ENCODE measurements at places on chromosomes 4 and X.

DNA sequence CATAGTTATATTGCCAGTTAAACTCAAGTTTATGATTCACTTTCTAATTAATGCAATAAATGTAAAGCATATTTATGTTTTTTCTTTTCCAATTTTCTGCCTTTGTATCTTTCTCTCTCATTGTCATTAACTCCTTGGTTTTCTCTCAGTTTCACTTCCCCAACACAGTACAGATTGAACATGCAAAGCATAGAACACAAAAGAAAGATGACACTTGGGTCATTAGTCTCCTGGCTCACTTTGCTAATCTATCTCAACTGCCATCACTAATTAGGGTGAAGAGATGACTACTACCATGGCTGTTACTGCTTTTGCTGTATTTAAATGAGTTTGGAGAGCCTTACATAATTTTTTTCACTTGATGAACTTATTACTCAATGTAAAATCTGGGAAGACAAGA, 12.3 kb upstream of the NAA11 start:
- no peak for DNase-seq

DNA sequence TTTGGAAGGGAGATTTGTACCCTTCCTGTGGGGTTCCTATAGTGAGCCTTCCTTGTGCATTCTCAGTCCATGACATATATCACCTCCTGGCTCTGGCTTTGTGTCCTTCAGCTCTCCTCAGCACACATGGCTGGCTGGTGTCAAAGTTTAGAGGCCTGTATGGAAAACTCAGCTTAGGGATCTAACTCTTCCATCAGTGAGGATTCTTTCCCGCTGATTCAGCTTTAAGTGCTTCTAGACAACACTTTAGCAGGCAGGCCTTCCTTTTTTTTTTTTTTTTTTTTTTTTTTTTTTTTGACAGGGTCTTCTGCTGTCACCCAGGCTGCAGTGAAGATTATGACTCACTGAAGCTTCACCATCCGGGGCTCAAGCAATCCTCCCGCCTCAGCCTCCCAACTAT, 84.2 kb downstream of the NPNT start:
- no peak for DNase-seq

- DNase-seq = no peak
Observed at GRCh38 chr4:68499021-68499420, 51.8 kb downstream of the TMPRSS11E start.

- DNase-seq = no peak
Observed at GRCh38 chr4:87232216-87232615, 11.8 kb upstream of the KLHL8 start.

- DNase-seq = no peak
Observed at GRCh38 chrX:132409780-132410556, 78.9 kb downstream of the MBNL3 start.

DNA sequence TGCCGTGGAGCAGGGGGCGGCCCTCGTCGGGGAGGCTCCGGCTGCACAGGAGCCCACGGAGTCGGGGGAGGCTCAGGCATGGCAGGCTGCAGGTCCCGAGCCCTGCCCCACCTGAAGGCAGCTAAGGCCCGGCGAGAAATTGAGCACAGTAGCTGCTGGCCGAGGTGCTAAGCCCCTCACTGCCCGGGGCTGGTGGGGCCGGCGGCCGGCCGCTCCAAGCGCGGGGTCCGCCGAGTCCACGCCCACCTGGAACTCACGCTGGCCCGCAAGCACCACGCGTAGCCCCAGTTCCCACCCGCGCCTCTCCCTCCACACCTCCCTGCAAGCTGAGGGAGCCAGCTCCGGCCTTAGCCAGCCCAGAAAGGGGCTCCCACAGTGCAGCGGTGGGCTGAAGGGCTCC, 589.4 kb downstream of the PPP4R3C start:
- DNase-seq = no peak

GRCh38 chr4:8710416-8710815, 117.9 kb downstream of the CPZ start:
- no peak for DNase-seq

DNA sequence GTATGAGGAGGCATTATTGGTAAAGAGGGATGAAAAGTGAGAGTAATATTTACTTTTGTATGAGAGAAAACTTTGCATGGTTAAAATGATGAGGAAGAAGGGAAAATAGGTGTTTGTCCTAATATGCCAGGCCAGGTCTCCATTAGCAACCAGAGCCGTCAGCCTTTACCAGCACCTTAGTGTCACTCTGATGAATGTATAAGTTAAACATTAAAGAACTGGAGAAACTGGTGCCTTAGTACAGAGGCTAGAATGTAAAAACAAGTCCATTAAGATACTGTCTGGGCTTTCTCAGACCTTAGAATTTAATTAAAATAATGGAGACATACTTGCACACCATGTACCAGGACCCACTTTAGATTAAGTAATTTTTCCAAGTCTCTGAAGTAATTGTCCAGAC, 222.3 kb downstream of the FAM47A start:
- DNase-seq = no peak

DNA sequence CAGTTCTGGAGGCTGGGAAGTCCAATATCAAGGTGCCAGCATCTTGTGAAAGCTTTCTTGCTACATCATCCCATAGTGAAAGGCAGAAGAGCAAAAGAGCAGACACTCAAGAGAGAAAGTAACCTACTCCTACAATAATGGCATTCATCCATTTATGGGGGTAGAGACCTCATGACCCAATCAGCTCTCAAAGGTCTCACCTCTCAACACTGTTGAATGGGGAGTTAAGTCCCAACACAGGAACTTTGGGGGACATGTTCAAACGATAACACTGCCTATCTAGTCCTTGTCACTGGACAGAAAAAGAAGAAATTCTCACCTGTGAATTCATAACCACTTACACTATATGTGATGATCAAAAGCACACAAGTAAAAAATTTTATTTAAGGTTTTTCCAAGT, 6.6 kb upstream of the NFKB1 start:
- DNase-seq = no peak

DNA sequence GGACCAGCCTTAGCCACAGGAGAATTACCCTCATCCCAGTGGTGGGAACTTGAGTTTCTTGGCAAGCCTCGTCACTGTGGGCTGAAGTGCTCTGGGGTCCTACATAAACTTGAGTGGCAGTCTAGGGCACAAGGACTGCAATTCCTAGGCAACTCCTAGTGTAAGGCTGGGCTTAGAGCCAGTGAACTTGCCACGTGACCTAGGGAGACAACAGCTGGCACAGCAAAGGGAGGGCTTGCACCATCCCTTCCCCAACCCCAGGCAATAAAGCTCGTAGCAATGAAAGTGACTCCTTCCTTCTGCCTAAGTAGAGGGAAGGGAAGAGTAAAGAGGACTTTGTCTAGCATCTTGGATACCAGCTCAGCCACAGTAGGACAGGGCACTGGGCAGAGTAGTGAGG, 81.8 kb downstream of the TEX11 start:
- DNase-seq = no peak

GRCh38 chr4:109065006-109065405, 237.5 kb downstream of the COL25A1 start:
- no peak for DNase-seq

DNA sequence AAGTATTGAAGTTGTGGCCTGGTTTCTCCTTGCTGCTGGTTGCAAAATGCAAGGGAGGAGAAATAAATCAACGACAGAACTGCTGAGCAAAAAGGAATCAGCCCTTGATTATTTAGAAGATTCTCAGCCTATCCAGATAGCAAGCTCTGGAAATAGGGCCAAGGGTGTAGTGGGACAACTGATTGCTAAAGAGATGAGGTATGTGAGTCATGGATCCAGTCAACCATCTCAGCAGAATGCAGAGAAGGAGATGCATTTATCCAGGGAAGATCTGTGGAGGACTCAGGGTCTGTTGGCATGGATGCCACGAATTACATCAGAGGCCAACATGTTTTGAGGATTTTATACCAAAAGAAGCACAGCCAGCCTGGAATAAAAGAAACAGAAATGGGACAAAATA, 36.7 kb downstream of the FOXR2 start:
- no peak for DNase-seq

GRCh38 chr4:135238940-135239339, 1037.4 kb upstream of the PABPC4L start:
- DNase-seq = no peak

DNA sequence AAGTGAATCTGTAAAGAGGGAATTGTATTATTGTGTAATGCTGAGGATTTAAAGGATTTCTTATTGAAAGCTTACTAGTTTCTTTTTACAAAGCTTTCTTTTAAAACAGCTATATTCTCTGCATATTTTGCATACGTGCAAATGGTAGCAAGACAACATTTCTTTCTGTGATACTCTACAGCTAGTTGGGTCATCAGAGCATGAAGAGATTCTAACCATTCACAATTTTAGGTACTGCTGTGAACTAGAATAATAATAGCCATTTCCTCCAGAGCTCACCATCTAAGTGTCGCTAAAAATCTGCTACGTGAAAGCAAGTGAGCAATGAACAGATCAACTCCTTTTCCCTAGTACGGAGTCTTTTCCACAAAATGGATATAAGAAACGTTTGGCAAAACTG, 37.3 kb downstream of the ARHGAP6 start:
- DNase-seq = no peak

GRCh38 chr4:45647823-45648222, 476.0 kb downstream of the GABRG1 start:
- DNase-seq = no peak

- no peak for DNase-seq
Observed at GRCh38 chrX:87003031-87003430, 514.6 kb upstream of the KLHL4 start.

- DNase-seq = no peak
Observed at GRCh38 chr4:141210168-141210567, 10.5 kb upstream of the ZNF330 start.

- no peak for DNase-seq
Observed at GRCh38 chr4:123517176-123517575, 120.6 kb downstream of the SPRY1 start.

- DNase-seq = no peak
Observed at GRCh38 chrX:43733699-43734098, 77.6 kb downstream of the MAOA start.

GRCh38 chrX:153491918-153492317, 2.9 kb upstream of the BGN start:
- no peak for DNase-seq

- no peak for DNase-seq
Observed at GRCh38 chr4:173486714-173487392, 43.2 kb downstream of the HAND2 start.

GRCh38 chrX:15505101-15505500, 4.5 kb downstream of the BMX start:
- no peak for DNase-seq

GRCh38 chrX:17377091-17377717, 2.2 kb downstream of the NHS start:
- DNase-seq = no peak

DNA sequence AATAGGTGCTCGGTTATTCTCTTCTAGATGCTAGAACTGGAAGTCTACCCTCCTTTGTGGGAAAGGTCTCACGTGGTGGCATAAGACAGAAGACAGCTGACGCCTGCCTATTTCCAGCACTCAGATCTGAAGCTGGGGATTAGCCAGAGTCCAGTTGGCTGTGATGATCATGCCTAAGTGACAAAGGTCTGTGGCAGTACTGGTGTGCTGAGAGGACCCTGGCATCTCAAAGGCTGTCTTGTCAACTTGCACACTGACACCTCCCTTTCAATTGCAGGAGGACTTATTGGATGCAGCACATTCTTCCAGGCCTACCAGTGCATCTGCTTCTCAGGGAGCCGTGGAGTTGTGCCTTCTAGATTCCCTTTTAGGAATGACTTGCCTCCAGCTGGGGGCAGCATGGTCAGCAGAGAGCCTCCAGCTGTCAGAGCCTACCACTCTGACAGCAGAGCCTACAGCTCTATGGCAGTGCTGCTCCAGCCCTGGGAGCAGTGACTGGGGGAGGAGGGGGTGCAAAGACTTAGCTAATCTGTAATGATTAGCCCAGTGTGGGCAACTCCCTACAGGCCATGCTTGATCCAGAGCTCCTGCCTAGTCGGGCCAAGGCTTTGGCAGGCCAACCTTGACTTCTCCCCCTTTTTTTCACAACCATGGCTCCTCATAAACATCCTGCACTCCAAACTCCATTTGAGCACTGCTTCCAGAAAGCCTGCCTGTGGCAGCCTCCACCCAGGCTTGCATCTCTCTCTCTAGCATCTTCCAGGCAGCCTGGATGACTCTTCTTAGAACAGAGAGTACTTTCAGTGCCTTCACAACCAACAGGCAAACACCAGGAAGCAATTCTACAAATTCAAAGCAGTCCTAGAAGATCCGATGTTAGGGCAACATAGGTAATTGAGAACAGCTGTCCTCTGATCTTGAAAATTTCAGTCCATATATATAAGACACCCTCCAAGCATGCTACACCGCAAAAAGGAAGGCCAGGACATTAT, 13.8 kb upstream of the FGFBP2 start:
- DNase-seq = no peak

- DNase-seq = no peak
Observed at GRCh38 chr4:140930011-140930410, 173.8 kb upstream of the TBC1D9 start.

GRCh38 chr4:37757761-37758160, 68.7 kb upstream of the PGM2 start:
- no peak for DNase-seq

DNA sequence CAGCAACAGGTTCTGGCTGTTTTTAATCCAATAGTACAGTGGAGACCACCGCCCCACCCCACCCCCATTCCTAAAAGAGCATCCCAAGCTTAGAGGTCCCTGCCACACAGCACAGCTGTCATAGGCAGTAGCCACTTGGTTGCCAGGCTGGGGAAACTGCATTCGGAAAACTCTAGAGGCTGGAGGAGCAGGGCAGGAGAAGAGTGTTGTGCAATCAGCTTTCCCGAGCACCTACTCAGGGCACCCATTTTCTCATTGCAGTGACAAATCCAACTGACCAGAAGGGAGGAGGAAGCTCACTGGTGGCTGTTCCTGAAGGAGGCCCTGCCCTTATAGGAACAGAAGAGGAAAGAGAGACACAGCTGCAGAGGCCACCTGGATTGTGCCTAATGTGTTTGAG, 1.1 kb downstream of the CXCL1 start:
- no peak for DNase-seq

GRCh38 chr4:169428376-169428775, 157.6 kb upstream of the SH3RF1 start:
- DNase-seq = no peak

- DNase-seq = no peak
Observed at GRCh38 chr4:106303548-106304281, 12.3 kb downstream of the TBCK start.

DNA sequence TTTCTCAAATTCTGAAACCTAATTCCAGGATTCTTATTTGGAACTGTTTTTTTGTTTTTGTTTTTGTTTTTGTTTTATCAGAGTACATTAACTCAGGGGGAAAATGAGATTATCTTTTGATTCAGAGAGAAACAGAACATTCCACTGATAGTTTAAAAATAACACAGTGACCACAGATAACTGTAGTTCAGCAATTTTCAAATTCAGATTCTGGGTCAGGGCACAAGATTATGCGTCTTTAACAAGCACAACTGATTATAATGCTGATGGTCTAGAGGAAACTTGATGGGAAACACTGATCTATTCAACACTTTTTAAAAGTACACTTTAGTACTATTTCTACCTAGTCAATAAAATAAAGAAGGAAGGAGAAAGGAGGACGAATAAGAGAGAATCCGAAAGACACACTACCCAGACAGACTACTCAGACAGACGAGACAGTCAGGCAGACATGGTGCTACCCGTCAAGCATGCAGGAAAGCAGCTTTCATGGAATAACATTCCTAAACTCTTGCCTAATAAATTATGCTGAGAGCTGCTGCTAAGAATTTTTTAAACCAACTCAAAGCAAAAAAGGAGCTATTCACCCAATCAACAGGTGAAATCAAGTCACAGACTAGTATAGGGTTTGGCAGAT, 59.0 kb downstream of the APBB2 start:
- DNase-seq = no peak

GRCh38 chr4:56434599-56435139, 746 bp downstream of the PPAT start:
- no peak for DNase-seq

- no peak for DNase-seq
Observed at GRCh38 chr4:183586824-183587223, 72.2 kb downstream of the RWDD4 start.

Measured in NCI-H1048 (cell line).